ENCODE measurements at places on chromosomes 16 and 17.

- no peak for DNase-seq
Observed at GRCh38 chr17:8188263-8188839, 1.6 kb downstream of the BORCS6 start.

DNA sequence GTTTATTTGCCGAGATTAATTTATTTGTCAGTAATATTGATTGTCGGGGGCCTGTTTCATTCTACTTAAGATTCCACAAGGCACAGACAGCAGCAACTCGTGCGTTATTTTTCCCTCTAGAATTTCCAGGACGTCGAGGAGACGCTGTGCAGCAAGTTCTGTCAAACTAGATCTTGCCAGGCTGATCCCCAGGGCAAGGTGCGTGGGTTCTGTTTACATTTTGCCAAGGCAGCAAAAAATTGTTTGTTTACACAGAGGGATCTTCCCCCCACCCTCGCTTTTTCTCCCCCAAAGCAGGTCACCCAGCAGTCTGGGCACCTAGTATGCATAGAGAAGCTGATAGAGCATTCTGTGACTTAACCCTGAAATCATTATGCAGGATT is 111.4 kb downstream of the IRX3 start:
- no peak for DNase-seq

DNA sequence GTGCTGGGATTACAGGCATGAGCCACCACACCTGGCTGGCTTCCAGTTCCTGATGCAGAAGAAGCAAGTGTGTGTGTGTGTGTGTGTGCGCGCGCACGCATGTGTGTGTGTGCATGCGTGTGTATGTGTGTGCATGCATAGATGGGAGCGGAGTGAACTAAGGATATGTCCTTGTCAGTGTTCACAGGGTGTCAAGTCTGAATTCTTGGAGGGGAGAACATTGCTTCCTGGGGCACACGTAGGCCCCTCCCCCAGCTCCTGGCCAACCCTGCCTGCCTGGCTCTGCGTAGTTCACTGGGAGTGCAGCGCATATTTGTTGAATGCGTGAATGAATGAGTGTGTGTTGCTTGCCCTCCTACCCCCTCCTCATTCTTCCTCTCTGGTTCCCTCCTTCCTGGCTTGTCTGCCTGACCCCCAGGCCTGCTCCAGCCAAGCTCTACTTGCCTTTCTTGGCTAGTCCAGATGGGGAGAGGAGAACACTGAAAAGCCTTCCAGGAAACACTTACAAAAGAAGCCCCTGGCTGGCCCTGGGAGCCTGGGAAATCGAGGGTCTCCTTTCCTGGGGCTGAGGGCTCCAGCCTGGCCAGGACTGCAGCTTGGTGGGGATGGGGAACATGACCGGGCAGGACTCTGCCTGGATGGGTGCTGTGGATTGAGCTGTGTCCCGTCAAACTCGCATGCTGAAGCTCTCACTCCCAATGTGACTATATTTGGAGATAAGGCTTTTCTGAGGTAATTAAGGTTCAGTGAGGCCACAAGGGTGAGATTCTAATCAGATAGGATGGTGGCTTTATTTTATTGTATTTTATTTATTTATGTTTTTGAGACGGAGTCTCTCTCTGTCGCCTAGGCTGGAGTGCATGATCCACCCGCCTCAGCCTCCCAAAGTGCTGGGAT is 27.9 kb downstream of the IGFBP4 start:
- DNase-seq, result no peak

- DNase-seq, result no peak
Observed at GRCh38 chr17:78946131-78946530, 20.9 kb upstream of the TIMP2 start.

- no peak for DNase-seq
Observed at GRCh38 chr17:39144416-39144840, 7.0 kb downstream of the PLXDC1 start.

DNA sequence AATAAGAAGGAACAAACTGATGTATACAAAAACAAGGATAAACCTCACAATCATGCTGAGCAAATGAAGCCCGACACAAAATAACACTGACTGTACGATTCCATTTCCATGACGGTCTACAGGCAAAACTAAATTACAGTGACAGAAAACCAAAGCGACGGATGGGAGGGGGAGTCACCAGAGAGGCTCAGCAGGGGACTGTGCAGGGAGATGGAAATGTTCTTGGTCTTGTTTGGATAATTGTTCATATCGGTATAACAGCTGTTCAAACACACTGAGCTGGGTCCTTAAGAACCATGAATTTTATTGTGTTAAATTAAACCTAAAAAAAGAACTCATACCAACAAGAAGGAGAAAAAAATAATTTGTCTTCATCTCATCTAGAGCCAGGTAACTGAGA is 97.8 kb downstream of the NXN start:
- DNase-seq, result no peak

GRCh38 chr17:28466001-28466400 is 7.4 kb upstream of the SLC13A2 start:
- DNase-seq, result no peak

DNA sequence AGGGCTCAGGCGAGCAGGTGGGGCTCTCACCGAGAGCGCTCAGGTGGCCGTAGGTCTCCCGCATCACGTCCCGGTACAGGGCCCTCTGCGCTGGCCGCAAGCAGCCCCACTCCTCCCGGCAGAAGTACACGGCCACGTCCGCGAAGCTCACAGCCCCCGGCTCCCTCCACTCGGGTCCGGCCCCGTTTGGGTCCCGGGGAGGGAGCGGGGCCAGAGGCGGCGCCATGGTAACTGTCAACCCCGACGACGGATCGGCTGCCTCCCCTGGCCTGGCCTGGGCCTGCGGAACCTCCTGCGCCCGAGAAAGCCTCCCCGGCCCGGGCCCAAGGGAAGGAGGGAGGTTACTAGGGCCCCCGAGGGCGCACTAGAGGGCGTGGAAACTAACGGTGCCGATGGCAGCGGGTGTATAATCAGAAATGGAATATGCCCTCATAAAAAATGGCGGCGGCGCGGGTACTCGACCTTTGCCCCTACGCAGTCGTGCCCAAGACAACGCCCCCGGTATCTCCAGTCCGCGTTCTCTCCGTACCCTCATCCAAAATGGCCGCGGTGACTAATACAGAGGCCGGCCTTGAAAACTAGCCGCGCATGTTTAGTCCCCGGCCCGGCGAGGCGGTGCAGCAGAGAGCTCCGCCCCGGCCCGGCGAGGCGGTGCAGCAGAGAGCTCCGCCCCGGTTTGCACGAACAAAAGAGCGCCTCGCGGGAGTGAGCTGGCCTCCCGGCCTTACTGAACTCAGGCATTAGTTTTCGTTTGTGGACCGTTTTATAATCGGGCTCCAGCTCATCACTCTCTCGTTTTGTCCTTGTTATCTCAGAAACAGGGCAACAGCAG is at the start of gene ZNF764:
TSS of gene ZNF764 (minus strand) at position 418 of the 832 bp plus-strand sequence. CDS start at position 226, 192 bp downstream.
- peak; percentile 98 for DNase-seq
